SW 1271 (cell line): ENCODE measurements at places on chromosomes 6 and 20.

GRCh38 chr20:54622333-54623295 lies 147.2 kb downstream of the DOK5 start:
- DNase-seq: no peak

DNA sequence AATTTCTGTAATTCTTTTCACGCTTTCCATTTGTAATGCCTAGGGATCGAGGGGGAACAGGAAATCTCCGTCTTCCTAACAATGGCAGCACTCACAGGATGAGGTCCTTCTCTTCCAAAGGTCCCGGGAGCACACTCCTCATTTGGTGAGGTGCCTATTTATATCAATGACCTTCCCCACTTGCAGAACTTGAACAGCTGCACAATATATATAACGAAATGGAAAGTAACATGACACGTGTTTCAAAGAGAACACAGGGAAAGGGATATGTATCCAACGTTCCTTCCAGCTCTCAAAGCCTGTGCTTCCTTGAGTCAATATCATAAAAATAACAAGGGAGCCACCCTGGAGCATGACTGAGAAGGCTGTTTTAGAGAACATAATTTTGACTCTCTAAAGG lies 78.6 kb upstream of the RBM24 start:
- DNase-seq: no peak

GRCh38 chr20:58890518-58891085 lies 38.1 kb downstream of the GNAS start:
- DNase-seq: peak; percentile 65

- no peak for DNase-seq
Measured at GRCh38 chr6:150719099-150719766, 119.5 kb downstream of the PLEKHG1 start.

DNA sequence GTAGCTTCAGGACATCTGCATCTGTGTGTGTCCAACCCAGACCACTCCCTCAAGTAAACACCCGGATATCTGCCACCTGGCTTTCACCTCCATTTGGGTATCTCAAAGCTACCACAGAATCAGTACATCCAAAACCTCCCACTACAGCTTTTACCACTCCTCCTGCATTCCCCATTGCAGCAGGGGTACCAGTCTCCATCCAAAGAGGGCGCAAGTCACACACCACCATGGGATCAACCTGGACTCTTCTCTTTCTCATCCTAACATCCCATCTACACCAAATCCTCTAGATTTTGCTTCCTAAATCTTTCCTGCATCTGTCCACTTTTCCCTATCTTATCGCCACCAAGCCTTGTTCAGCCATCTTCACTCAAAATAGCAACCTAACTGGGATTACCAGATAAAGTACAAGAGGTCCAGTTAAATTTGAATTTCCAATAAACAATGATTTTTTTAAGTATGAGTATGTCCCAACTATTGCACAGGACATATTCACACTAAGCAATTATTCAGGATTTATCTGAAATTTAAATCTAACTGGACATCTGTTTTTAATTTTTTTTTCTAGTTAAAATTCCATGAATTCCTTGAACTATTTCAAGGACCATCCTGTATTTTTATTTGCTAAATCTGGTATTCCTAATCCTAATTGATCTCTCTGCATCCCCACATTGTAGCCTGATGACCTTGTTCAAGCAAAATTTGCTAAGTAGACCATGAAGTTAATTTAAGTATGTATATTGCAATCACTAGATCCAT lies 164.3 kb upstream of the MLN start:
- DNase-seq: no peak

GRCh38 chr6:130677312-130677711 lies 149.9 kb upstream of the SMLR1 start:
- no peak for DNase-seq

DNA sequence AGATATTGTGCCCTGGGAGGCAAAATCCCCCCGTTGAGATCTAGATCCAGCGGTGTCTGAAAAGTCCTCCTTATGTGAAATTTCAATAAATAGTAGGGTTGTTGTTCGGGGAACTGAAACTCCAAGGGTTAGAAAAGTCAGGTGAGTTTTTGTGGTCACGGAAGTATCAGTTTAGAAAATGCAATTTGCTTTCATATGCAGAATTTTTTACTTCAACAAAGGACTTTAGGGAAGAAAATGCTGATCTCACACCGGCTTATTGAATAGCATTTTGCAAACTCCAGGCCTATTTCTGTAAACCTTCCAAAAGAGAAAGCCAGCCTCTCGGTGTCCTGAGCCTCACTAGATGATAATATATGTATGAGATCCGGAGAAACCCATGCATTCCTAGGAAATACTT lies 254.7 kb downstream of the TSHZ2 start:
- no peak for DNase-seq

- no peak for DNase-seq
Measured at GRCh38 chr6:9708600-9708999, 706.3 kb downstream of the TFAP2A start.

- no peak for DNase-seq
Measured at GRCh38 chr20:51198876-51199523, 176.1 kb upstream of the KCNG1 start.

DNA sequence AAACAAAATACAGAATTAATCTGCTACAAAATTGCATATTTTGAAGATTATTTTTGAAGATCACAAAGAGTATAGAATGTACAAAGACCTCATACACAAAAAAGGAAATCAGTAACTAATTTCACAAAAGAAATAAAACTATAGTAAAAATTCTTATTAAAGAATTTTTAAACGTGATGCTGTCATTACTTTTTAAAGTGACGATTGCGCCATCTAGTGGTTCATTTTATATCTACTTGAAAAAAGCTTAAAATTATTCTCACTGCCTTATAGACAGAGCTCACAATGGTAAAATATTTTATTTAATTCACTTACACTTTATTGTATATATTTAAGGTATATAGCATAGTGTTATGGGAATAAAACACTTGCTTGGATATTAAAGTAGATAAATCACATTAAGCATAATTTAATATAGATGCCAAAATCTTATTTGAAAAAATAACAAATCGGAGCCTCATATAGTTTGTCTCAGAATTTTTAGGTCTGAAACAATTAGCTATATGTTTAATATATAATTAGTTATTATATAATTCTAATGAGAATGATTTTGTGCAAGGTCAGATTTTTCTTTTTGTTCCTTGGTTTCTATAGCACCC lies 128.8 kb downstream of the PHF3 start:
- no peak for DNase-seq

DNA sequence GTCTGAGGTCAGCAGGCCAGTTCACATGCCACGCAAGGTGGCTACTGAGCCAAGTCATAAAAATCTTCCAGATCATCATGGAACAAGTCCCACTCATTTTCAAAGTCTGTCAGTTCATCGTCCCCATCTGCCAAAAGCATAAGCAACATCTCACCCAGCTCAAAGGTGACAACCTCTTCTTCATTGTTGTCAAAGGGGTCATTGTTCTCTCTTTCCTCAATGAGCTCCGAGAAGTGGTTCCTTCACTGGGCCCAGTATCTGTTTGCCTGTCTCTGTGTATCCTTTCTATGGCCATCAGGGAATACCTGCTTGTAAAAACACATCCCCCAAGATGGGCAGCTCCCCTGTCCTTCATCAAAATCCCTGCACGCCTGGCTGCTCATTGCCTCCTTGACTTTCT lies 49.5 kb downstream of the ZNF334 start:
- no peak for DNase-seq

DNA sequence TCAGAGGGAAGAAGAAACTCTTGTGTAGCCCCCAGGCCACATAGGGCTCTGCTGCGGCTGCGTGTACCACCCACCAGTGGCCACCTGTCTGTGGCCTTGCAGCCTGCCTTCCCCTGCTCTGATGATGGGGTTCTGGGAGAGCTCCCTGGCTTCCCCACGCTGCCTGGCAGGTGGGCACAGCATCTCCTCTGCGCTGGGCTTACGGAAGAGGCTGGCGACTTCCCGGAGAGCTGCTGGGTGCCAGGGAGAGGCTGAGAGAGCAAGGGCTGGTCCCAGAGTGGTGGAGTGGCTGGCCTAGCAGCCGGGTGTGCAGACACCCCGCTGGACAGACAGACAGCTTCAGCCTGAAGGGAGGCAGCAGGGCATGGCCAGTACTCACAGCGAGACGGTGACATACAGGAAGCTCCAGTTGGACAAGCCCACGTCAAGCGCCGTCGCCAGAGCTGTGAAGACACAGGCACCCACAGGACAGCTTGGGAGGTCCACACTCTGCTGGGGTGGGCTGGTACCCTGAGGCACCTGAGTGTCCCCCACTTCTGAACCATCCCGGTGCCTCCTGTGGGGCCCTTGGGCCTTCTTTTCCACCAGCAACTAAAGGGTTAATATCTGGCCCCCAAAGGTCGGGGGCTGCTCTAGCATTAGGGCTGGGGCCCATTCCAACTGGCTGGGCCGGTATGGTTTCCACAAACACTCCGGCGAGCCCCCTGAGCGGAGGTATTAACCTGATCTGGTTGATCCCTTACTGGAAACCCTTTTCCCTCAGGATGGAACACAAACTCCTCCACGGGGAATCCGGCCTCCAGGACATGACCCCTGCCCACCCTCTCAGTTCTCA lies 48.1 kb upstream of the CDH22 start:
- no peak for DNase-seq

DNA sequence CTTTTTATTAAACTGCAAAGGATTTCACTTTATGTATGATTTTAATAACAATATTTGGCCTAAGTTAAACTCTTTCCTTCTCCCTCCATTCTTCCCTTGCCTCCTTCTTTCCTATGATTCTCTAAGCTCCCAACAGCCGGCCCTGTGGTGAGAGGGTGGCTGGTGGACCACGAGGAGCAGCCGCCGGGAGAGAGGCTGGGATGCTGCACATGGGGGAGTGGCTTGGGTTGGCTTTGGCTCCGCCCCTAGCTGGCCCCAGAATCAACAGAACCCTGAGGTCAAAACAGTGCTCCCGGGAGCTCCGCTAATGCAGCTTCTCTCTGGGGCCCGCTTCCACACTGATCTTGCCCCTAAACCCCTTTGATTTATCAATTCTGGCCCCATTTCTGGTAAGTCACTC lies 389.8 kb upstream of the AGPAT4 start:
- DNase-seq: no peak

DNA sequence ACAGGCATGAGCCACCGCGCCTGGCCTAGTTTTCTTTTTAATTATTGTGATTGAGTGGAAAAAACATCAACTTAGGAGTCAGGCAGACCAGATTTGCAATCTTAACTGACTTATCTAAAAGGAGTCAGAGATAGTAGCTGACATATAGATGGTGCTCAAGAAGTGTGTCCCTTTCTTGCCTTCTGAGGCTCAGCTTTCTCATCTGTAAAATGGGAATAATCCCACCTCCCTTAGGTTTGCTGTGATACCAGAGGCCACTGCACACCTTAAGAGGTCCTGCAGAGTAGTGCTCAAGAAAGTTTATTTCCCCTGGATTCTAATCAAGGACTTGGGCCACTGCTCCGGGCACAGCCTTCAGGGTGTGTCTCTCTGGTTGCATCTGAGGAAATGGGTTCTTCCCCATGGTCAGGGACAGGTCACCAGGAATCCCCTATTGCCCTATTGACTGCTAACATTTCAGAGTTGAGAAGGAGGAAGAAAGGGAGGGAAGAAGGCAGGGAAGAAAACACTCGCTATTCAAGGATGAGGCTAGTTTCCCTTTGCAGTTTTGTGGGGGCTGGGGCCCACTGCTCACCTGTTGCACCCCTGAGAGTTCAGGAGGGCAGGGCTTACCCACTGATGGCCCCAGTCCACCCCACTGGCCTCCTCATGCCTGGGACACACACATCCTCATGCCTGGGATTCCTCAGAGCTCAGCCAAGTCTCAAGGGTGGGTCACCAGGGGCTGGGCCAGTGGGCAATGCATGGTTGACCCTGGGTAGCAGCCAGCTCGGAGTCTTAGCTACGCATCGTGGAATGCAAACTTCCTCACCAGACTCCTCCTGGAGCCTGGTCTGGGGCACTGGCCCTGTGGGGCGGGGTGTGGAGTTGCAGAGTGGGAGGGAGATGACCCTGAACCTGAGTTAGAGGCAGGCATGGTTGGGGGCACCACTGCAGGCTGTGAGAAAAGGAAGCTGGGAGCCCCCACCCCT lies 21.2 kb downstream of the C6orf132 start:
- no peak for DNase-seq

- DNase-seq: peak; percentile 60
Measured at GRCh38 chr6:122033564-122034181, 365.8 kb upstream of the HSF2 start.

- no peak for DNase-seq
Measured at GRCh38 chr6:24031496-24031895, 94.5 kb upstream of the NRSN1 start.

DNA sequence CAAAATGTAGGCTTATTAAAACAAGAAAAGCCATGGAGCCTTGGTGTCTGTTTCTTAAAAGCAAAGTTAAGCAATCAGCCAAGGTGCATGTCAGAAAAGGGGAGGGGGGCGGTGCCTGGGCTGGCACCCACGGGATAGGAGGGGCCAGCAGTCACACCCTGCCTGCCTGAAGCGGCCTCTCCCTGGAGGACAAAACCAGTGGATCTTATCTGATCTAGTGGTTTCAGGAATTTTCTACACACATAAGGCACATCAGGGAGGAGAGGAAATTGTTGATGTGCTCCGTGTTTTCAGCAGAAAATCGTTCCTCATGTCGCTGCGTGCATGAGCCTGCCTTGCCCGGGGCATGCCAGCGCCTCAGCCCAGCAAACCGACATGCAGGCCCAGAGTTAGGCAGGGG lies 276.4 kb downstream of the TAF4 start:
- no peak for DNase-seq

- DNase-seq: peak; percentile 71
Measured at GRCh38 chr6:28606424-28607391, 81.0 kb downstream of the GPX5 start.

DNA sequence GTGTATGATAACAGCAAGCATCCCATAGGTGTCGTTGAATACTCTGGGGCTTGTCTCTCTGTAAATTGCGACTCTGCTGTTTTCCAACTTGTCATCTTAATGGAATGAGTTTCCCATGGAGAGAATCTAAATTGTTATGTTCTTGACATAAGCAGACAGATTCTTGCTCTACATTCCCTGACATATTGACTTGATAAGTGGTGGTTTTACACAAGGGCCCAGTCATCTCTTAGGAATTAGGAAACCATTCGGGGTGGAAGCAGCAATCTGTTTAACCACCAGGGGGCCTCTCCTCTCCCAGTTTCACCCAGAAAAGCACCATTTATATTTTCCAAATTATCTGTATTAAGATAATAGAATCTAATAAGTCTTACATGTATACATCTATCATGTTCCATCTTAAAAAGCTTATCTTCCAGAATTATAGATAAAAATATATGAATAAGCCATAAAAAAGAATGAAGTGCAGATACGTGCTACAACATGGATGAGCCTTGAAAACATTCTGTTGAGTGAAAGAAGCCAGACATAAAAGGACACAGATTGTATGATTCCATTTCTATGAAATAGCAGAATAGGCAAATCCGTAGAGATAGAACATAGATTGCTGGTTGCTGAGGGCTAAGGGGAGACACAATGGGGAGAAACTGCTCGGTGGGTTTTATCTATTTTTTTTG lies 23.1 kb upstream of the MROH8 start:
- peak; percentile 98 for DNase-seq

- DNase-seq: peak; percentile 17
Measured at GRCh38 chr20:63580796-63581461, 6.9 kb upstream of the HELZ2 start.
